ENCODE measurements at places on chromosomes 5 and 9.

GRCh38 chr5:88675708-88676636 is 207.0 kb downstream of the MEF2C start:
- DNase-seq = peak; percentile 20

DNA sequence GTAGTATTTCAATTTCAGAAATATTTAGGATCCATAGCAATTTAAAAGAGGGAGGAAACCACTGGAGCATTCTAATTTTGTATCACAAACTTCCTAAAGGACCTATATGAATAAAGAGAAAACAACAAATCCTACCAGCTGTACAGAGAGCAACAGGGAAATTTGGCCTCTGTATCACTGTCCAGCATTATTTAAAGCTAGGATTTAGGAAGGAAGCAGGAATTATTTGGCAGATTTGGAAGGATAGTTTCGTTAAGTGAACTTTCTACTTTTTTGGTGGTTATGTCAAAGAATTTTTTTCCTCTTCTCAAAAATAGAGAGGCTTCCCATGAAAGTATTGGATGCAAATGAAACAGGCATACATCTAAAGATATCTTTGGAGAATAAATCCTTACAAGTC is 269.7 kb downstream of the RAB3C start:
- DNase-seq = no peak

DNA sequence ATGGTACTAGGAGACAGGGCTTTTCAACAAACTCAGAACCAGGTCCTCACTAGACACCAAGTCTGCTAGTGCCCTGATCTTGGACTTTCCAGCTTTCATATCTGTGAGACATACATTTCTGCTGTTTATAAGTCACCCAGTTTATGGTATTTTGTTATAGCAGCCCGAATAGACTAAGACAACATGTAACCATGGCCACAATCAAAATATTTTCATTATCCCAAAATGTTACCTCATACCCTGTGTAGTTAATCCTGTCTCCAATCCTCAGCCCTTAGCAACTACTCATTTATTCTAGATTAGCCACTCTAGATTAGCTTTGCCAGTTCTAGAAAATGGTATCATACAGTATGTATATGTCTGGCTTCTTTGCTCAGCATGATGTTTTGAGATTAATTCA is 6.3 kb upstream of the ATG10 start:
- no peak for DNase-seq

DNA sequence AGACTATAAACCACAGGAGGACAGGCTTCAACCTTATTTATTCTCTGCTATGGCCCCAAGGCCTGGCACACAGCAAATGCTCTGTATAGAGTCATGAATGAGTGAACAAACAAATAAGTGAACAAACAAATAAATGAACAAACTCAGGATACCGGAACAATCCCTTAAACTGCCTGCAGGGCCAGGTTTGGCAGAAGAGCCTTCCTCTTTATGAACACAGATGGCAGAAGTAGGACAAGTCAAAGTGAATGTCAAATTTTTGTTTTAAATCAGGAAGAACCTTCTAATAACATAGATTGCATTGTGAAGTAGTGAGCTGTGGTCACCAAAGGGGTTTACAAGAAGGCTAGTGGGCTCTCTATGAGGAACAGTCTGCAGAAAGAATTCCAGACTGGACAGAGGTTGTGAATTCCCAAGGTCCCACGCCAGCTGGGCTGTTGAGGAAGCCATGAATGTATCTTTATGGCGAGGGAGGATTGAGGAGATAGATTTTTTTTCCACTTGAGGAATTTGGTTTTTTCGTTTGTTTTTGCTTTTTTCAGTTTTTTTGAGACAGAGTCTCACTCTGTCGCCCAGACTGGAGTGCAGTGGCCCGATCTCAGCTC is 30.3 kb upstream of the STING1 start:
- DNase-seq = no peak

DNA sequence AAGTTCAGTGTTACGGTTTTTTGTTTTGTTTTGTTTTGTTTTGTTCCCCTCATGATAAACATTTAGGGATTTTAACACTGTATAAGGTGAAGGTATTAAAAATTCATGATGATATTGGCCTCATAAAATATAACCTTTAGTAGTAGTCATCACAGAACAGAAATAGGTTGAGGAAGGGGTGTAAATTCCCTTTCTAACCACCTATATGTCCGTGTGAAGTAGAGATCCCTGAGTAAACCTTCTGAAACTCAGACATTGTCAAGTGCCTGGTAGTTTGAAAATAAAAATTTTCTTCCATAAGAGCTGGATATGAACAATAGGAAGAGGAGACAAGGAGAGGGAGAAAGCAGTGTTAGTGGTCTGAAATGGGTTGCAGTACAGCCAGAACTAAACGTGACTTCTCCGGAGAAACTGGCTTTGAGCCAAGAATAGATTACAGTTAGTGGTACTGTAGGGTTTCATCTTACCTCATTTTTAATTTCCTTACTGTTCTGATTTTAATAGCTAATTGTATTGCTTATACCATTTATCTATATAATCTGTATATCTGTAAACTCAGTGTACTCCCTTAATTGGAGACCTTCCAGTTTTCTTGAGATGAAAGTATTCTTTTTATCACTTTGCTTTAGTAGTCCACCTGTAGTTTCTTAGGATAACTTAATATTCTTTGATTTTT is 18.3 kb downstream of the UGCG start:
- no peak for DNase-seq

DNA sequence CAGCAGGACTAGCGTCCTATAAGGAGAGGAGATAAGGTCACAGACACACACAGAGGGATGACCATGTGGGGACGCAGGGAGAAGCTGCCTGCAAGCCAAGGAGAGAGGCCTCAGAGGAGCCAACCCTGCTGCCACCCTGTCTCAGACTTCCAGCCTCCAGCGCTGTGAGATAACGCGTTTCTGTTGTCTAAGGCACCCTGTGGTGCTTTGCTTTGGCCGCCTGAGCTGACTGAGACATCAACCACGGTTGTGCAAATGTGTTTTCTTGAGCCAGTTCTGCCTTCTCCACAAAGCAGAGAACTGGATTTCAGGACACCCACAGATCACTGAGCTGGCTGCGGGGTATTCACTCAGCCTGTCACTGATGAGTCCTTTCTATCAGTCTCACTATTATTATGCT is 149.1 kb downstream of the NXNL2 start:
- no peak for DNase-seq

DNA sequence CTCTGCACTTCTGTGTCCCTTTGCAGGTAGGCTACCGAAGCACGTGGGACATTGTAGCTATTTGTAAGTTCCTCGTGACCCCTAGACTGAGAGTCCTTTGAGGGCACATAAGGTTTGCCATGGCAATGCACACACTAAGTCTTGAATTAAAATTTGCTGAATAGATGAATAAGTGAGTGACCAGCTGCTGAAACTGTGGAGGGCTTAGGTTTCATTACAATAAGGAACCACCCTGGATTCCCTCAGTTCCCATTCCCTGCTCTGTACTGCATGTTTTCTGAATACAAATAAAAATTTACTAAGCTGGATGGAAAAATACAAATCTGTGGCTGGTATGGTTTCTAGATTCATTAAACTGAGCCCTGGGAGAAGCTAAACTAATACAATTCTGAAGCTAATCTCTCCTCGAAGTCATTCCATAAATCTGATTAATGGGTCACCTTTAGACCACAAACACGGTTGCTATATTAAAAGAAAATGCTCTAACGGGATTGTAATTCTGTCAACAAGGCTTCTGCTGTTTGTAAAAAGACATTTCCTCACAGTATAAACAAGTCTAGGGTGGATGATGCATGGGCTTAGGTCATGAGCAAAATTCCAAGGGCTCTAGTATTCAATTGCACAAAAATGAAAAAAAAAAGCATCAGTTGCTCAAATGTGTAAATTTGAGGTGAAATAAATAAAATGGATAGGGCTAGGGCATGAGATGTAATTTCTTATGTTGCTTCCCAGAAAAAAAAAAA is 172.3 kb downstream of the ATP10B start:
- DNase-seq = no peak

DNA sequence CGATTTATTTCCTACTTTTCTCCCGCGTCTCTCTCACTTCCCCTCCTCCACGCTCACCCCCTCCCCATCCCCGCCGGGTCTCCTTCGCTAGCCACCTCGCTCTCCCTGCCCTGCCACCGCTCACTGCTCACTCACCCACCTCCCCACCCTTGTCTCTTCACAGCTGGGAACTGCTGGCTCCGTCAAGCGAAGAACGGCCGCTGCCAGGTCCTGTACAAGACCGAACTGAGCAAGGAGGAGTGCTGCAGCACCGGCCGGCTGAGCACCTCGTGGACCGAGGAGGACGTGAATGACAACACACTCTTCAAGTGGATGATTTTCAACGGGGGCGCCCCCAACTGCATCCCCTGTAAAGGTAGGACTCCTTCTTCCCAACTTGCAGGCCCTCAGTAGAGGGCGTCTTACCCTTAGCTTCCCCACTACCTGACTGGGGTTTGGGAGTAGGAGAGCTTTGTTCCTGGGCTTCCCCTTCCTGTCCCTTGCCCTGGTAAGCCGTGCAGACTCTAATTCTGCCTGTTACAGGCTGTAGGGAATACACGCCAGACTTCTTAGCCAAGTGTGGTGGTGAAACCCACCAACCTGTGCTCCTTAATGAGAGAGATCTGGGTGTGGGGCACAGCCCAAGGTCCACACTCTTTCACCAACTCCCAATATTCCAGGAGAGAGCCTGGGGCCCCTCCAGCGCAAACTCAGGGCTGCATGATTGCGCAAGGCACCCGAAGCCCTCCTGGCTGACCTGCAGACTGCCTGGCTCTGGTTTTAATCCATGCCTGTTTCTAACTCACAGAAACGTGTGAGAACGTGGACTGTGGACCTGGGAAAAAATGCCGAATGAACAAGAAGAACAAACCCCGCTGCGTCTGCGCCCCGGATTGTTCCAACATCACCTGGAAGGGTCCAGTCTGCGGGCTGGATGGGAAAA is 2.5 kb downstream of the FST start:
- no peak for DNase-seq

DNA sequence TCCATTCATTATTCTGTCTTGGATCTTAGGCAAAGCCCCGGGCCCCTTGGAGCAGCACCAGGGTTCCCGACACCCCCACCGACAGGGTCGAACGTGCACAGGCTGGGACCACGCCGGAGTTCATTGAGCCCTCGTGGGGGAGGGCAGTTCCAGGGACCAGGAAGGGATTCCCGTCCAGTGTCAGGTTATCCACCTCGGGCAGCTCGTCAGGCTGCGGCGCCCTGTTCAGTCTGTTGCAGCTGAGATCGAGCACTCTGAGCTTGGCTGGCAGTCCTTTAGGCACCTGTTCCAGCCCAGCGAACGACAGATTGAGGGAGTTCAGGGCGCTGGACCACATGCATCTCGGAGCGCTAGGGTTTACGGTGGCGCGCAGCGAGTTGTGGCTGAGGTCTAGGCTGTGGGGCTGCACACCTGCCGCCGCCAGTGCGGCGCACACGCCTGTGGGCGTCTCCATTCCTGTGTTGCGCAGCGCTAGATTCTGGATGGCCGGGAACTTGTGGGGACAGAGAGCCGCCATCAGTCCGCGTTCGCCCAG is 1.1 kb downstream of the CD14 start:
- peak; percentile 27 for DNase-seq
